ENCODE measurements at places on chromosomes 11 and 22.

GRCh38 chr11:118095967-118096367 is 9.2 kb upstream of the SMIM35 start:
- DNase-seq = no peak

GRCh38 chr11:72781063-72781312 is 12.9 kb downstream of the STARD10 start:
- no peak for DNase-seq

- DNase-seq = no peak
Observed at GRCh38 chr22:49865156-49865555, 11.5 kb downstream of the ZBED4 start.

GRCh38 chr11:36211761-36212430 is 77.3 kb downstream of the COMMD9 start:
- DNase-seq = no peak

- DNase-seq = no peak
Observed at GRCh38 chr11:79471071-79471844, 30.4 kb upstream of the TENM4 start.

- DNase-seq = no peak
Observed at GRCh38 chr22:40610329-40610850, 26.1 kb downstream of the MRTFA start.

- no peak for DNase-seq
Observed at GRCh38 chr11:75190652-75191329, 39.9 kb downstream of the SLCO2B1 start.

DNA sequence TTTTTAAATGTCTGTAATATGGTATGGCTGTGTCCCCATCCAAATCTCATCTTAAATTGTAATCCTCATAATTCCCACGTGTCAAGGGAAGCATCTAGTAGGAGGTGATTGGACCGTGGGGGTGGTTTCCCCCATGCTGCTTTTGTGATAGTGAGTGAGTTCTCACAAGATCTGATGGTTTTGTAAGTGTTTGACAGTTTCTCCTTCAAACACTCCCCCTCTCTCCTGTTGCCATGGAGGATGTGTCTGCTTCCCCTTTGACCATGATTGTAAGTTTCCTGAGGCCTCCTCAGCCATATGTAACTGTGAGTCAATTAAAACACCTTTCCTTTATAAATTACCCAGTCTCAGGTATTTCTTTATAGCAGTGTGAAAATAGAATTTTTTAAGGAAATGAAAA is 31.1 kb upstream of the CD44 start:
- no peak for DNase-seq

- DNase-seq = no peak
Observed at GRCh38 chr11:58863697-58864096, 19.2 kb upstream of the GLYATL2 start.

GRCh38 chr11:16336204-16336603 is 20.1 kb downstream of the SOX6 start:
- DNase-seq = no peak

DNA sequence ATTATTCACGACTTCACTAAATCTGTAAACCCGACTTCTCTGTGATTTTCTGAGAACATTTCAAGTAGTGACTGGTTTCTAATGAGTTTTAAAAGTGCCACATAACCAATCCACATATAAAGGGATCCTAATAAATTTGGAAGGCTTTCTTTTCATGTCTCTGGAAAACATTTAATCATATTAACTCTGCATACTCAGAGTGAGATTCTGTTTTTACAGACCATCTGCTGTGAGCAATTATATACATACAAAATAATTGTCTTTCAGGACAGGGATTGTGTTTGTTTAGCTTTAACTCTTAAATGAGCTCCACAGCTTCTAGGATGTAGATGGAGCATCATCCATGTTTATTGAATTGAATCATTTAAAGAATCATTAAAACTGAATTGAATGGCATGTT is 65.1 kb downstream of the PRMT3 start:
- DNase-seq = no peak

DNA sequence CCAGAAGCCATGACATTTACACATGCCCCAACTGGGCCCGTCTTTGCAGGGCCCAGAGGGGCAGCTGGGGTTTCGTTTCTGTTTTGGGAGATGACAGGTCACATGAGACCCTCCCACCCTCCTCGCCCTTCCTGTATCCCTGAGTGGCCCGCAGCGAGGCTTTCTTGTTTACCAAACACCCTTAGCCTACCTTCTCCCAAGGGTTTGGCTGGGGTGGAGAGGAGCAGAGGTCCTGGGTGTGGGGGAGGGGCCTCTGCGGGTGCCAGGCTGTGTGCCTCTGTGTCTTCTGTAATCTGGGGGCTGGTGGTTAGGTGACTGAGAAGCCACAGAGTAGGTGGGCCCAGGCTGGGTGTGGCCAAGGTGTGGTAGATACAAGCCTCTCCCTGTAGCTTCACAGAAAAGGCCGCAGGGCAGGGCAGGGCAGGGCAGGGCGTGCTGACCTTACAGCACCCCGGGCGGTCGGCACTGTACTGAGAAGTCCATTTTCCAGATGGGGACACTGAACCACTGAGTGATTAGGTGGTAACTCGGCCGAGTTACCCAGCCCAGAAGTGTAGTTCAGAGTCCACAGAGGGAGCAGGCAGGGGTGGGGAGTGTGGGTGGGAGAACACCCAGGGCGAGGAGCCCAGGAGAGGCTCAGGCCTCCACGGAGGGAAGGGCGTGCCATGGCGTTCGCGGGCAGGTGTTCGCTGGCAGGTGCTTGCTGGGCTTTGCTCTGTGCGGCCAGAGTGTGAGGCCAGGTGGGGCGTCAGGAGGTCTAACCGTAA is 8.7 kb downstream of the PRR5 start:
- DNase-seq = no peak

DNA sequence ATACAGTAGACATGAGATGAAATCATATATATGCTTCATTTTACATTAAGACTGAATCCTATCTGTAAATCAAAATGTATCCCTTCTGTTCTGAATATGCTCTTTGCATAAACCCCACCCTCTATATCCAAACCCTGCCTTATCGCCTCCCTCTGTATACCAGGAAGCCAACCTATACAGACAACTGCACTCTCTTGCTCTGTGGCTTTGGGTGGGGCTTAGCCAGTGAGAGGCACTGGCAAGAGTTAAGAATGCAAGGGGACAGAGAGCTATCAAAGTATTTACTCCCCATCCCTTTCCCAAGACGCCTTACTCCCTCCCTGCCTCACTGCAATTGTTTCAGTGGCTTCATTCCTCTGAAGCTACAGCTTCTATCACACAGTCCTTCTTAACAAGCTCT is 309.8 kb downstream of the TTC28 start:
- no peak for DNase-seq

- DNase-seq = no peak
Observed at GRCh38 chr22:38309614-38310517, 7.4 kb downstream of the CSNK1E start.

DNA sequence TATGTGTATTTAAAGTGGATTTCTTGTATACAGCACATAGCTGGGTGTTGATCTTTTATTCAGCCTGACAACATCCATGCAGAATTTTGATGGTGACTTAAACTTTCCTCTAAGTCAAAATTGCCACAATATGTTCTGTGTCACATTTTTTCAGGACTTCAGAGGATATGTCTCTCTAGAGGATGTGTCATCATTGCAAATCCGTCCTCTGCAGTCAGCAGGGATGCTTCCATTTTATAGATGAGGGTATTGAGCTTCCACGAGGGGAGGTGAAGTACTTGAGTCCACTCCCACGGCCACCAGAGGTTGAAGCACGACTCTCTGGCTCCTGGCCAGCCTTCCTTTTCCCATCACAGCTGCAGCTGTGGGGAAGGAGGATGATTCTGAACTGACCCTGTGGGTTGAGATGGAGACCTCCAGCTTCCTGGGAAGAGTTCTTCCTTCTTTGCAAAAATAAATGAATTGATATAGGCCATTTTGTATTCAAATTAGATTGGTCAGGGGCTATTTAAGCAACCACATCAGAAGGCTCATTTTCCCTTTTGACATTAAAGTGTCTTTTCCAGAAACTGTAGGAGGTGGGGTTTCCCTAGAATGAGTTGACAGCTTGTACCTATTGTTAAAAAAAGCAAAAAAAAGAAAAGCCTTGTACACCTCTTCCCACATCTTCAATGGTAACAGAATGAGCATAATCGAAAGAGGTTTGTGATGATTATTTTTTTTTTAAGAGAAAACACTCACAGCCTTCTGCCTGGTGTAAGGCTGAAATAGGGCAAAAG is 55.2 kb upstream of the MYEOV start:
- no peak for DNase-seq

- no peak for DNase-seq
Observed at GRCh38 chr22:19048531-19048930, 73.7 kb downstream of the DGCR2 start.

GRCh38 chr22:44409211-44409973 is 88.6 kb downstream of the RTL6 start:
- DNase-seq = no peak

GRCh38 chr11:86459682-86460460 is 85.2 kb downstream of the CCDC81 start:
- no peak for DNase-seq

GRCh38 chr11:12577725-12578644 is 96.2 kb upstream of the TEAD1 start:
- no peak for DNase-seq

GRCh38 chr11:69832561-69833413 is 13.6 kb upstream of the FGF3 start:
- DNase-seq = no peak

DNA sequence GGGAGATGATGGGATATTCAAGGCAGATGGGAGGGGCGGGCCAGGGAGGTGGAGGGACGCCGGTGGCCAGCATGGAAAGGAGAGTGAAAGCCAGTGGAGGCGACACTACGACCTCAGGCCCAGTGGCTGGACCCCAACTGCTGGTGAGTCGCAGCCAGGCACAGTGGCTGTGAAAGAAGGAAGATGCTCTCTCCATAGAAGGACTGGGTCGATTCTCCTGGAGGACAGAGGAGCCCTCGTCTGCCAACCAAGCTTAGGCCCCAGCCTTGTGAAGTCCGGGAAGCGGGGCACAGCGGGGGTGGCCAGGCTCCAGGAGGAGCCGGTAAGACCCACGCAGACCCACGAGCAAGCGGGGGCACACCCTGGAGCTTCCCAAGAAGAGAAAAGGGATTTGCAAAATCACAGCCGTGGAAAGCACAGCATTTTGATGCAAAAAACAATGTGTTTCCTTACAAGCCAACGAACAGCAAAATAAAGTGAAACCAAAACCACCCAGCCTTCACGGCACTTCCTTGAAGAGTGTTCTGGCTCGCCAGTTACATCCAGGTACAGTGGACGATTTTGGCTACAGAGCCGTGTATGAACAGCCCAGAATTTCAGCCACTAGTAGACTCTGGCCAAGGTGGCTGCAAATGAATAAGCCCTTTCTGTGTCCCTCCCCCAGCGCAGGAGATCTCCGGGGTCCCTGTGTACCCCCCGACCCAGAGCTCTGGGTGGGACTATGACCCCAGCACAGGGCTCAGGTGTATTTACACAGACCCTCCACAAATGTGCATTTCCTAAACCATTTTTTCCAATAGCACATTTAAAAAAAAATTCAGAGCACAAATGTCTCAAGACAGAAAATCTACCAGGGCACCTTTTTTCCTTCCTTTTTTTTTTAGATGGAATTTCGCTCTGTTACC is 96.9 kb downstream of the TRMU start:
- no peak for DNase-seq

GRCh38 chr11:27233654-27234042 is 129.4 kb downstream of the CCDC34 start:
- no peak for DNase-seq

GRCh38 chr11:122343210-122343609 is 227.2 kb upstream of the BLID start:
- DNase-seq = no peak

DNA sequence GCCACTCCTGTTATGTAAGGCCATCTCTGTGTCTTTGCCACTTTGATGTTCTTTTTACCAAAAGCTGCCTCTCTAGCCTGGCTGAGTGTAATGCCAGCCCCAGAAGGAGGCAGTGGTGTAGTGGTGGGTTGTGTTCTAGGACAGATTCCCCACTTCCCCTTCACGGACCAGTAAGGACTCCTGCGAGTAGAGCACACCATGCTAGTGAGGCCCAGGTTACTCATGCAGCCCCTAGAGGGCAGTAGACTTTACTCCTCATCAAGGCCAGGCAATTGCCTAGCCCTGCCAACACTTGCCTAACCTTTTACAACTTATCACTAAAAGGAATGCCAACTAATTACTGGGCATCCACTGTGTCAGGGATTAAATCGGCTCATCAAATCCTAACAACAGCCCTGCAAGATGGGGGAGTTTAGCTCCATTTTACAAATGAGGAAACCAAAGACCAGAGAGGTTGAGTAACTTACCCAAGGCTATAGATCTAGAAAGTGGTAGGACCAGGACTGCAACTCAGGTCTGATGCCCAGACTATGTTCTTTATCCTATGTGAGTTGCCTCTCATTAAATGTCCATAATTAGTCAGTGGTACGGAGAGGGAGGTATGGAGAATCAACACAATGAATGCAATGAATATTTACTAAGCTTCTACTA is 75.3 kb downstream of the APIP start:
- no peak for DNase-seq

DNA sequence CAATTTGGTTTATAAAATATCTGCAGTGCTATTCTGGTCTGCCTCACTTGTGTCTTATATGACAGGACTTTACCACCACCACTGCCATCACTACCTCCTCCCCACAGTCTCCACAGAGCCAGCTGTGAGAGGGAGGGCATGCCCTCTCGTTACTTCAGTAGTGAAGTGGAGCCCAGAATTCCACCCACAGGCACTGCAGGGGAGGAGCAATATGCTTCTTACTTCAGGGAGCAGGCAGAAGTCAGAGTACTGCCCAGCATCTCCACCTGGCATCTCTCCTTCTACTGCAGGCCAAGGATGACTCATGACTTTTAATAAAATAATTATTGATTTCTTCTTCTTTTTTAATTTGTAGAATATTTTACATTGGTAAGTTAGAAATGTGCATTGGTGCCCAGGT is 255.5 kb downstream of the DYNC2H1 start:
- no peak for DNase-seq

DNA sequence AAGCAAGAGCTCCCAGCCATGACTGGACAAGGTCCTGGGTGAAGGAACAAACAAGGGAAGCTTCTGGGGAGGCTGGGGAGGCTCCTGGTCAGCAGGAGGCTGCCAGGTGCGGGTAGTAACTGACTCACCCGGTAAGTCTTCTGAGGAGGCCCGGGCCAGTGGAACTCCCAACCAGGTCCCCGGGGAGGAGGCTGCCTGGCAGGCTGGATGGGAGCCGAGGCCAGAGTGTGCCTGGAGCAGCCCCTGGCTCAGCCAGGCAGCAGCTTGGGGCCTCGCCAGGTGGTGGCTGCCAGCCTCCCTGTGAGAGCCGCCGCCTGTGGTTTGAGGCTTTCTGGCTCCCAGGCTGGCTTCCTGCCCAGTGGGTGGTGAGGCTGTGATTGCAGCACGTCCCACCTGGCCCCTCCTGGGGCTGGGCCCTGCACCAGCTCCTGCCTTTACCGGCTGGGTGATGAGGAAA is 46.2 kb downstream of the IGF2 start:
- no peak for DNase-seq

GRCh38 chr11:29184939-29185890 is 831.6 kb downstream of the KCNA4 start:
- no peak for DNase-seq
